ENCODE measurements at places on chromosomes 2 and 18.
A peak's percentile ranks its signal among the peaks of the same experiment; 100 is the strongest.

DNA sequence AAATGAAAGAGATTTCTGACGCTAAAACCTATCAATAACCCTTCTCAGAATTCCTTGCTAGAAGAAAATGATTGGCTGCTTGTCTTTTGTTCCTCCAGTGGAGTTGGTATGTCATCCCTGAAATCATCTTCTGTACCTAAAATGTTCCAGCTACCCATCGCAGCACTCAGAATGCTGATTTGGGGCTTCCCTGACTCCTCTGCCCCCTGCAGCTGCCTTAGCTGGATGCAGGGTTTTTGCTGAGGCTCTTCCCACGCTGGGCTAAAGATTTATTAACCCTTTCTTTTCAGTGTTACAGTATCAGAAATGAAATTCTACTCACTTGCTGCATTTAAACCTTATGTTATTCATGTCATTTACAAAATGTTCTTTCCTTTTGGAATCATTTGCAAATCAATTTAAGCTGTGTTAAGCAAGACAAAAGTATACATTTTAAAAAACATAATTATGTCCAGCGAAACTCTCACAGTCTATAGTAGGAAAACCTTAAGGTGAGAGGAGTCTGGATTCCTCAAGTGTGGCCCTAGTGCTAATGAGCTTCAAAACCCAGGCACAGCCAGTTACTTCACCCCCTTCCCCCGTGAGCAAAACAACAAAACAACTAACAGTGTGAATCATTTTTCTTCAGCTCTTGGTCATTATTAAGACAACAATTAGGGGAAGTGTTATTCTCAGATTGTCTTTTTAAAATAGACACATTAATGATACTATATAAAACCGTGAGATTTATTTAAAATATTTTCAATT lies 32.8 kb downstream of the PKP4 start:
- no peak for DNase-seq

GRCh38 chr2:111119822-111120252 lies 877 bp upstream of the BCL2L11 start:
- no peak for DNase-seq

DNA sequence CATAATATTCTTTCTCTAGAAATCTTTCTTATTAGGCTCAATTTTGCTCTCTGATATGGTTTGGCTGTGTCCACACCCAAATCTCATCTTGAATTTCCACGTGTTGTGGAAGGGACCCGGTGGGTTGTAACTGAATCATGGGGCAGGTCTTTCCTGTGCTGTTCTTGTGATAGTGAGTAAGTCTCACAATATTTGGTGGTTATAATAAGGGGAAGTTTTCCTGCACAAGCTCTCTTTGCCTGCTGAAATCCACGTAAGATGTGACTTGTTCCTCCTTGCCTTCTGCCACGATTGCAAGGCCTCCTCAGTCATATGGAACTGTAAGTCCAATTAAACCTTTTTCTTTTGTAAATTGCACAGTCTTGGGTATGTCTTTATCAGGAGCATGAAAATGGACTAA lies 73.8 kb downstream of the CAVIN2 start:
- DNase-seq = no peak

- DNase-seq = no peak
Observed at GRCh38 chr18:217532-218336, 50.1 kb downstream of the THOC1 start.

GRCh38 chr2:241451840-241452506 lies 56.4 kb downstream of the STK25 start:
- DNase-seq = no peak

- no peak for DNase-seq
Observed at GRCh38 chr18:55268628-55269275, 309.5 kb upstream of the CCDC68 start.

DNA sequence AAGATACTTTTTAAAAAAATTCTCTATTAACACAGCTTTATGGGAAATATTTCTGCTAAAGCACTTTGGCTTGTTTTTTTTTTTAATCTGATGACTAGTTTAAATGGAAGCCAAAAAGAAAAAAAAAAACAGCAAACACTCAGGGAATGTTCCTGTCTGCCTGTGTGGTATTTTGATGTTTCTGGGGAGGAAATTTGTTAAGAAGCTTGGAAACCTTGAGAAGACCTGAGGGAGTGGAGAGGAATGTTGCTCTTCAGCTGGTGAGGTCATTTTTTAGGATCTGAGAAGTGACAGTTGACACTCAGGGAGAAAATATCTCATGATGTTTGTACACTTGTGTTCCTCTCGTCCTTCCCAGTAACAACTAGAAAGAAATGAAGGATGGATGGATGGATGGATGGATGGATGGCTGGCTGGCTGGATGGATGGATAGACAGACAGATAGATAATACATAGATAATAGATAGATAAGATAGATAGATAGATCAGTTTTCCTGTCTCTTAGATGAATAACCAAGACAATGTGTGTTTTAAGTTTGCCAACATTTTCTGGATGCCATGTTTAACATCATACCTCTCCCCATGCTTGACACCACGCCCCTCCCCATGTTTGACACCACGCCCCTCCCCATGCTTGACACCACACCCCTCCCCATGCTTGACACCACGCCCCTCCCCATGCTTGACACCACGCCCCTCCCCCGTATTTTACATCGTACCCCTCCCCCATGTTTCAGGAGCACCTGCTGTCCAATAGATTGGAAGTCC lies 84.8 kb downstream of the CTIF start:
- no peak for DNase-seq

DNA sequence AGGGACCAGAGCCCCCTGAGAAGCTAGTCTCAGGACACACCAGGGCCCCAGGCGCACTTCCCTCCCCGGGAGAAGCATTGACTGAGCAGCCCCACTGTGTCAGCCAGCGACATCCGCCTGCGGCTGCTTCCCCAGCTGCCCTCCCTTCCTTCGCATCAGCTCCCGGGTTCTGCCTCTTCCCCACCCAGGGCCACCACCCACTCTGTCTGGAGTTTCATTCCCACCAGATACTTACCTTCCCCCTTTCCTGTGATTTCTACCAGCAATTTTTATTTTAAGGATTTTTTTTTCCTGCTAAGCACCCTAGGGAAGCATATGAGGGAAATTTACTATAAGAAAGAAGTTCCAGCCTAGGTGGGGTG lies 99.2 kb downstream of the SMAD7 start:
- DNase-seq = peak; percentile 19

- DNase-seq = no peak
Observed at GRCh38 chr2:6828299-6828584, 37.5 kb downstream of the CMPK2 start.

DNA sequence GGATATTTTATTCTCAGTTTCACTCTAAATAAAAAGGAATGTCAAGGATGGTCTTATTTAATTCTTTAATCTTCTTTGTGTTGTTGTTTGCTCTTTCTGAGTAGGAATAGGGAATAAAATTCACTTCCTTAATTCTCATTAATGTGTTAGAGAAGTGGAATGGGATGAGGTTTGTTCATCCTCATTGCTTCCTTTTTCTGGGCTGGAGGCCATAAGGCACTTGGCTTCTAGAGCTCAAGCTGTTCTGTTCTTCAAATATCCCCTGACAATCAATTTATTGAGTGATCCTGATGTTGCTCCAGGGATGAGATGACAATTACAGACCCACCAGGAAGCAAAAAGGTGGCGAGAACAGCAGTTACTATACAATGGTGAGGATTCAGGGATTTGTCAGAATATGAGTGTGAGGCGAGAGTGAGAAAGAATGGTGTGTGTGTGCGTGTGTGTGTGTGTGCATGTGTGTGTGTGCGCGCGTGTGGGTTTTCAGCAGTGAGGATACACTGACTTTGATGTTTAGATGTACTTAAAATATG lies 557.6 kb upstream of the FANCL start:
- no peak for DNase-seq
